Right cardiac atrium (tissue), 5 donors: ENCODE measurements at places on chromosomes 6 and 20.

- DNase-seq = peak; percentile 50
These were observed 219.8 kb upstream of the ARID1B start for GRCh38 chr6:156557251-156557910.

GRCh38 chr6:85544776-85545175 is 48.9 kb downstream of the SNX14 start:
- DNase-seq = no peak

- DNase-seq = no peak
These were observed 63.6 kb upstream of the SYNDIG1 start for GRCh38 chr20:24405810-24406209.

- peak; percentile 15 for DNase-seq
These were observed 283.9 kb downstream of the TBC1D7 start for GRCh38 chr6:13044390-13044789.

GRCh38 chr6:139801571-139802321 is 427.3 kb upstream of the CITED2 start:
- no peak for DNase-seq

DNA sequence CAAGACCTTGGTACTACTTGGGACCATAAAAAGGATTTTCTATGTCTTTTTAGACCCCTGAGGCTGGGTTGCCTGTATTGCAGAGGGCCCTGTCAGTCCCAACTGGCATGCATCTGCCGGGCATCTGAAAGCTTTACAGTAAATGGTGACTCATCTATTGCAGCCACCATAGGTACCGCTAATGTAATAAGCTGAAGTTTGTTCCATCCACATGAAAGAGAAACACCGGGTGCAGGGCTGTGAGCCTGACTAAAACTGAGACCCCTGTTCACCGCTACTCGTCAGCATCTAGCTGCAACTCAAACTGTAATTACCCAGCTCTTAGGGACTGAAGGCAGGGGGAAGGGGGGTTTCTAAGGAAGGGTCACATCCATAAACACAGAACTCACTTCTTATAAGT is 49.5 kb downstream of the TRERF1 start:
- no peak for DNase-seq

DNA sequence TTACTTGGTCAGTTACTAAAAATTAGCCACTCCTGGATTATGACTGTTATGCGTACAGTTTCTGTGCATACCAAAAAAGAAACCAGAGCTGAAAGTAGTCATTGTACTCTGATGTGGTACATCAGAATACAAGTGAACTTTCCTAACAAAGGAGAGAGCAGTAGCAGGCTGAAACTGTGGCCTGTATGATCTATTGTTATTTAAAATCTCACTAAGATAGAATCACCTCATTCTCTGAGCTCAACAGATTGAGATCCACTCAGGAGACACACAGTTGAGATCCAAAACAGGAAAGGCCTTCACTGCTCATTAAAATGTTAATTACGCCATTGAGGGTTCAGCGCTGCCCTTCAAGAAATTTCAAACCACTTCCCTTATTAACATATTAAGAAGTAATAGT is 576.4 kb downstream of the LMBRD1 start:
- no peak for DNase-seq

DNA sequence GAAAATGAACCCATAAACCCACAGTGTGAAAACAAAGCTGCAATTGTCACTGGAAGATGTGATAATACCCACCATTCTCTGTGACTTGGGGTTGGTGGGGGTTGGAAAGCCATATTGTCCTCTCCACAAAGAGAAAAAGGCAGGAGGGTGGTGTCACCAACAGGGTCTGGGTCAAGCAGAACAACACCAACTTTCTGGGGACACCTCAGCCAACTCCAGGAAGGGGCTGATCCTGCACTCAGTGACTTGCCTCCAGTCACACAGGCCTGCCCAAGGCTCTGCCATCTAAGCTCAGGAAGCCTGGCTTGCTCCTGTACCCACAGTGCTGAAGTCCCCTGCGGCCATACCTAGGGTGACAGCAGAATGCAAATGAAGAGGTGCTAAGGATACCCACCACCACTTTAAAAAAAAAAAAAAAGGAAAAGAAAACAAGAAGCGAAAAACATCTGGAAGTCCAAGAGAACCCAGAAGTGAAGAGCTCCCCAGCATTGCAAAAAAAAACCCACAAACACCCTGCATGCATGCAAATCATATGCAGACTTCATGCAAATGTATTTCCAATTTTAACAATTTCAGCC is 110.6 kb downstream of the PREX1 start:
- no peak for DNase-seq

GRCh38 chr6:9647071-9647445 is 767.8 kb downstream of the TFAP2A start:
- no peak for DNase-seq

- no peak for DNase-seq
These were observed 760.7 kb downstream of the GRIK2 start for GRCh38 chr6:102154176-102154575.

- DNase-seq = no peak
These were observed 796.2 kb upstream of the EPHA7 start for GRCh38 chr6:94215552-94215951.

DNA sequence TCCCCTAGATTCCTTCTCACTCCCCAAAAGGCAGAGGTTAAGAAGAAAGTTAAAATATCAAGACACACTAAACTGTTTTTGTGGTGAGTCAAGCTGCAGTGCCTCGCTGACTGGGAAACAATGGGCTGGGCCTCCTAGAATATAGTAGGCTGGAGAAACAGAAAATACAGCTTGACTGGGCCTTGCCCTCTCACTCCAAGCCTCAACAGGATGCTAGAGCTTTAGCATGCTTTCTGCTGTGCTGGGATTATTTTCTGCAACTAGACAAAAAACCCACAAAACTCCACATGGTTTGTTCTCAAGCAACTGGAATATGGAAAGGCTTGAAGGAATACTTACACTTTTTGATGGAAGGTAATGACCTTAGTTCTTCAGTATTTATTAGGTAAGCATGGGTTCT is 27.9 kb downstream of the FOXO3 start:
- peak; percentile 57 for DNase-seq

GRCh38 chr6:158848490-158848895 is 29.3 kb upstream of the EZR start:
- no peak for DNase-seq

GRCh38 chr20:1790386-1790785 is 104.8 kb upstream of the SIRPA start:
- DNase-seq = no peak

- DNase-seq = no peak
These were observed 21.4 kb downstream of the PYGB start for GRCh38 chr20:25269057-25269832.

DNA sequence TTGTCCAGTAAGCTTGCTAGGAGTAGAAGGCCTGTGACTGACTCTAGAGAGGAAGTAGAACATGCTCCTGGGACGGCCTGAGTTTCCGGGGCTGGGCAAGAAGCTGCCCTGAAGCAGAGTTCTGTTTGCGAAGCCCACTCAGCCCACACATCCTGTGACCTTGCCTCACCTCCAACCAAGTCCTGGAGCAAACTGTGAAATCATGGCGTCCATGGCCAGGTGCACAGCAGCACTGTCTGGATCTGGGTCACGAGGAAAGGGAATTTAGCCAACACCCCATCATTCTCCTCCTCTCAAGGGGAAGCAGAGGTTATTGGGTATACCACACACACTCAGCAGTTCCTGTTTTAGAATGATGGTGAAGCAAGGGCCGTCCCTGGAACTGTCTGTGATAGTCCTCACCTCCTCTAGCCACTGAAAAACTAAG is 87.5 kb downstream of the CRYBG1 start:
- DNase-seq = peak; percentile 43

DNA sequence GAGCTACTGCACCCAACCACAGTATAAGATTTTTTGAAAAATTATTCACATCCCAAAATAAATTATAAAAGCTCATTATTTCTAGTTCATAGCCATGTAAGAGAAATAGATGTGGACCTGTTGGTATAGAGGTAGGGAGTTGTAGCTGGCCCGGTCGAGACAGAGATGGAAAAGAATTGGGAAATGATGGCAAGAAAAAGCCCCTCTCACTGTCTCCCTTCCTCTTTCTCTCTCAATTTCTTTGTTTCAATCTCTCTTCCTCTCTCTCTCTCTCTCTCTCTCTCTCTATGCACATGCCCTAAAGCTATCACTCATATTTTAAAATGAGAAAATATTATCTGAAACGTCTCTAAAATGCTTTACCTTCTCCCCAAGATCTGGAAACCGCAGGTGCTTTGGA is 80.7 kb upstream of the CD83 start:
- DNase-seq = no peak

- DNase-seq = no peak
These were observed 221.1 kb downstream of the TAF4 start for GRCh38 chr20:61844621-61845020.

GRCh38 chr20:46220455-46221207 is 87.7 kb downstream of the CDH22 start:
- DNase-seq = peak; percentile 49

- no peak for DNase-seq
These were observed 525.8 kb upstream of the POU3F2 start for GRCh38 chr6:98308564-98308963.

GRCh38 chr6:42278131-42278853 is 60.6 kb upstream of the MRPS10 start:
- DNase-seq = no peak

- DNase-seq = no peak
These were observed 12.2 kb downstream of the NCOA7 start for GRCh38 chr6:125802943-125803377.

DNA sequence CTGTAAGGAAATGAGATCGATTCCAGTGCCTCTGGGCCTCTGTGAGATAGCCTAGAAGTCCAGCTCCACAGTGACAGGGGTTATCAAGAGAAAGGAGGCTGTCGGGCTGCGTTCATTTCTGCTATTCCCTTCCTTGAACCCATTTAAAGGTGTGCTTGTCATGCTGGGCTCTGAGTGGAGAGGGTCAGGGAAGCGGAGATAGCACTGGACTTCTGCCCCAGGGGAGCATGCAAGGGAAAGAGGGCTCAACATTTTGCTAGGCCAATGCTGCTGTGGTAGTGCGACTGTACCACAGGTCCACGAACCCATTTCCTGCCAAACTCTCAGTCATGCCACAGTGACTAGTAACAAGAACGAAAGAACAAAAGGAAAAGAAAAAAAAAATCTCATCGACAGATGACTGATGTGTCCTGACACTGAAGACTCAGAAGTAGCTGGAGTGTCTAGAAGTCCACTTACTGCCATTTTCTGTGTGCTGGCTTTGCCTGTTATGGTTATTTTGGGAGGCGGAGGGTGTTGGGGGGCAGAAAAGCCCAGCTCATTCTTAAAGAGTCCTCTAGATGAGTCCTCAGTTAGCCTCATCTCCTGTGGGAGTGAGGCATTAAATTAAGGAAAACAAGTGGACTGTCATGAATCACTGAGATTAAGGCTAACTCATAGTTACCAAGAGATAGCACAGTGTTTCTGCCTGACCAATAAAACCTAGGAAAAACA is 8.1 kb downstream of the NEDD9 start:
- no peak for DNase-seq

- DNase-seq = no peak
These were observed 124.7 kb downstream of the CD24 start for GRCh38 chr6:106849676-106850332.

- DNase-seq = no peak
These were observed 81.7 kb downstream of the COL9A1 start for GRCh38 chr6:70221025-70221714.

- peak; percentile 82 for DNase-seq
These were observed 115.5 kb downstream of the CCDC170 start for GRCh38 chr6:151609146-151609902.

DNA sequence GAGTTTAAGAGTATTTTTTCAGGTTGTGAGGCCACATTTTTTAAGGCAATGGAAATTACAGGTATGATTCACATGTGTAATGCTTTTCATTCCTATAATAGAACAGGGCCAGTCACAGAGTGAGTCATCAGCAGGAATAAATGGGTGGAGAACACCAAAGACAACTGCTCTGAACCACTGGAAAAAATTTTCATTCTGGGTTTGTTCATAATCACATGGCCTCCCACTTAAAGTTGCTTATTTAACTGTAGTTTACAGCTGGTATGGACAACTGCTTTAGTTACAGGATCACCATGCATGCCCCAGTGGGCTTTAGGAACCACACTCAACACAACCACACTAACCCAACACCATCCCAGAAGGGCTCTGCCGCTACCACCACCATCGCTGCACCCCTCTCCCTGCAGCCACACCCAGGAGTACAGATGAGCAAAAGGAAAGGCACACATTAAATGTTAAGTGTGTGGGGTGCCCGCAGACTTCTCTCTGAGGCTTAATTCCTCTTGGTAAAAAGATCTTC is 107.0 kb upstream of the DST start:
- DNase-seq = no peak

DNA sequence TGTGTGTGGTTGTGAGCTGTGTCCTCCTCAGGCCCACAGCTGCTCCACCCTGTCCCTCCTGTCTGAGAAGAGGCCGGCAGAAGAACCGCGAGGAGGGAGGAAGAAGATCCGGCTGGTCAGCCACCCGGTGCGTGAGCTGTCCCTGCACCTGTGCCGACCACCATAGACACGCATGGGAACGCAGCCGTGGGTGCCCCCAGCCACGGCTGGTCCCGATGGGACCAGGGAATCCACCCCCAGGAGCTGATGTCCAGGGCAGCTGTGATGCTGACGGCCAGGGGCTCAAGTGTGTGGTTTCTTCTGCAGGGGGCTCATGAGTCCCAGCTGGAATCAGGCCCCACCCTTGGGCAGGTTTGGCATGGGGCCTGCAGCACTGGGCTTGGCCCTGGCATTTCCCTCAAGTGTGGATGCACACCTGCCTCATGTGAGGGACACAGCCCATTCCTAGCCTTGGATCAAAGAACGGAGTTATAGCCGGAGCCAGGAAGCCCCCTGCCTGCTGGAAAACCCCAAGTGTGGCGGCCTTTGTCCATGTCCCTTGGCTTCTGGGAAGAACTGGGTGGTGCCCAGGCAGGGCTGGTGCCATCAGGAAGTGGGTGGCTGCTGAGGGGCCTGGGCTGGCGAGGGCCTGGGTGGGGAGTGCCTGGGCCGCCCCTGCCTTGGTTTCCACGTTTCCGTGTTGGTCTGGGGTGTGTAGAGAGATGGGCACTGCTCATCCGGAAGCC is 4.6 kb upstream of the TNFRSF6B start:
- peak; percentile 25 for DNase-seq

GRCh38 chr20:12409501-12409900 is 491.8 kb downstream of the BTBD3 start:
- no peak for DNase-seq

GRCh38 chr6:48098923-48099322 is 12.1 kb downstream of the PTCHD4 start:
- DNase-seq = no peak

- DNase-seq = no peak
These were observed 165.0 kb downstream of the PDE7B start for GRCh38 chr6:136016228-136017225.

GRCh38 chr20:57265336-57265996 is 975 bp downstream of the BMP7 start:
- DNase-seq = peak; percentile 65

DNA sequence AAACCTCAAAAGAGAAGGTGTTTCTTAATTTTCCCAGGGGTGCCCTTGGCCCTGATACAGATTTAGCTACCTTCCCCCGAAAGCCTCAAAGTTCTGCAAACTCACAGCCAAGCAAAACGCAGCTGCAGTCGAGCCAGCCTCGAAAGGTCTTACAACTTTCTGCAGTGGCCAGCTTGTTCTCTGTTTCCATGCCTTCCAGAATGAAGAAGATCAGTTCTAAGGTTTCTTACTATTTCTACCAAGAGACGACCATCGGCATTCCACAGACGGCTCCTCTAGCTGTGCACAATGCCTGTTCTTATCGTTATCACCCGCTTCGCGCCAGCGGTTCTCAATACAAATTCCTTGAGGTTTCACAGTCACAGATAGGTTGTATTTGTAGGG is 28.5 kb upstream of the CCR6 start:
- no peak for DNase-seq

GRCh38 chr6:125154761-125155135 is 1.2 kb downstream of the TPD52L1 start:
- no peak for DNase-seq
